Esophagus mucosa (tissue), 1 donor: ENCODE measurements at places on chromosomes 7 and 10. TPM values are rescaled to one million over a fixed set of nuclear protein-coding genes. Genes with fewer than 3 reads are reported as not detected.

HNRNPA2B1 gene
- total RNA-seq = 231 TPM

CDK1 gene
- total RNA-seq = 25.2 TPM

- peak; percentile 45 for ATAC-seq
These were observed 174.5 kb upstream of the AKR1E2 start for GRCh38 chr10:4651404-4652037.

DNA sequence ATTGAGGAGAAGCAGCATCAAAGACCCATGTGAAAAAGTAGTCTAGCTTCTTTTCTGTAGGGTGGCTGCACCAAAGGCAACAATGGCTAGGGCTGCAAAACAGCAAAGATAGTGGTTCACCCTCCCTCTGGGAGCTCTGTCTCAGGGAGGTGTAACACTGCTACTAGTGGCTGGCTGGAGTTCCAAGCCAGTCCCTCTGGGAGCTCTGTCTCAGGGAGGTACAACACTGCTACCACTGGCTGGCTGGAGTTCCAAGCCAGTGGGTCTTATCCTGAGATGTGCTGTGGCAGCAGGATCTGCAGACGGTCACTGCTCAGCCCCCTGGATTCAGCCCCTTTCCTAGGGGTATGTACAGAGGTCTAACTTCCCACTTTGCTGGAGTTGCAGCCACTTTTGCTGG lies 37.9 kb upstream of the TMEM140 start:
- no peak for ATAC-seq

GRCh38 chr10:114881901-114882300 lies 56.1 kb upstream of the TRUB1 start:
- peak; percentile 73 for ATAC-seq

- no peak for ATAC-seq
These were observed 70.7 kb downstream of the RELN start for GRCh38 chr7:103918631-103919271.

DNA sequence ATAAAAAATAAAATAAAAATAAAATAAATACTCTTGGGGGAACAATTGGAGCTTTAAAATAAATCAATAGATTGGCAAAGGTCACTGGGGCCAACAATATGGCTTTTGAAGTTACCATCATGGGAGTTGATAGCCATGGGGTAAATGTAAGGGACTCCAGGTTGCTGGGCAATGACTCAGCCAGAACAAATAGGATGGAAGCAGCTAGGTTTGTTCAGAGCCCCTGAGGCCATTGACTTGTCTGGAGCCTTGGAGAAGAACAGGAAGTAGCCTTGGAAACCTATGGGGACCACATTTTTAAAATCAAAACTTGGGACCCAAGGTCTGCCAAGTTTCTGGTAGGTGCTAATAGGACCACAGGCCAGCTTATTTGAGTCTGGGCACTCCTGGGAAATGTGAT lies 20.2 kb upstream of the FRA10AC1 start:
- no peak for ATAC-seq

DNA sequence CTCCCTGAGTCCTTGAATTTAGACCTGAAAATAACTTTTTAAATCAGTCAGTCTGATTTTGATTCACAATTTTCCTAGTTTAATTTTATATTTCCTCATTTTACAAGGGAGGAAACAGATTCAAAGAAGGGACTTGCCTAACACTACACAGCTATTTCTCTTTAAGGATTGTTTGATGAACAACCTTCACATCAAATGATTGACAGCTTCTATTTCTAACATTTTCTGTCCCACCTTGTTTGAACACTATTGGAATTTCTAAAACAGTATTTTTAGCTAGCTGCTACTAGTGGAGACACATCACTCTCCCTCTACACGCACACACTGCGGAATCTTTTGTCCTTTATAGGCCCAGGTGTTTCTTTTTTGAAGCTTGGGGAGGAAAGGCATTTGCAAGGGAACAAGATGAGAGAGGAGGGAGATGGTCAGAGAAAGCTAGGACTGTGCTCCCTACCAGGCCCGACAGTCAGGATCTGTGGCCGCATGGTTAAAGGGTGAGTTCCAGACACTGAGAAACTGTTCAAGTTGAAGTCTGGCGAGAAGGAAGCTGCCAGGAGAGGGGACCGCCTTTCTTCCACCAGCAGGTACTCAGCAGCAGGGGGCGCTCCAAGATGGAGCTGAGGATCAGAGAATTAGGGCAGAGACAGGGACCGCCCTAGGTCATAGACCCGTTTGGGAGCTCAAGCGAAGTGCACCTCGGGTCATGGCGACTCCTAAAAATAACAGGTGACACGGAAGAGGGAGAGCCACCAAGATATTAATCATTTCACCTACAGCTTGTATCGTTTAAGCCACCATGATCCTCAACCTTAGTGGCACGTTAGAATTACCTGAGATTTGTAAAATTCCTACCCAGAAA lies 49.7 kb downstream of the DNAJC12 start:
- ATAC-seq = peak; percentile 62

DNA sequence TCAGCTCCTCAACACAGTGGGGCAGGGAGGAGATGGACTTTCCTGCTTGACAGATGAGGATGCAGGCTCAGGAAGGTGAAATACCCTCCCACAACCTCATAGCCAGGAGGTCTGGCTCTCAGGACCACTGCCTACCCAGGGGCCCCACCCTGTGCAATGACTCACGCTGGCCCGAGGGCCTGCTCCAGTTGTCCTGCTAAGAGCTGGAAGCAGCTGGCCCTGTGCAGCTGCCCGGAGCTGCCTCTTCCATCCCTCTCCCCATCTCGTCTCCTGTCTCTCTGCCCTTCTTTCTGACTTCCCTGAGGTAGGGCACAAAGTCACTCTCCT lies 123.9 kb downstream of the ZMIZ1 start:
- ATAC-seq = no peak

DNA sequence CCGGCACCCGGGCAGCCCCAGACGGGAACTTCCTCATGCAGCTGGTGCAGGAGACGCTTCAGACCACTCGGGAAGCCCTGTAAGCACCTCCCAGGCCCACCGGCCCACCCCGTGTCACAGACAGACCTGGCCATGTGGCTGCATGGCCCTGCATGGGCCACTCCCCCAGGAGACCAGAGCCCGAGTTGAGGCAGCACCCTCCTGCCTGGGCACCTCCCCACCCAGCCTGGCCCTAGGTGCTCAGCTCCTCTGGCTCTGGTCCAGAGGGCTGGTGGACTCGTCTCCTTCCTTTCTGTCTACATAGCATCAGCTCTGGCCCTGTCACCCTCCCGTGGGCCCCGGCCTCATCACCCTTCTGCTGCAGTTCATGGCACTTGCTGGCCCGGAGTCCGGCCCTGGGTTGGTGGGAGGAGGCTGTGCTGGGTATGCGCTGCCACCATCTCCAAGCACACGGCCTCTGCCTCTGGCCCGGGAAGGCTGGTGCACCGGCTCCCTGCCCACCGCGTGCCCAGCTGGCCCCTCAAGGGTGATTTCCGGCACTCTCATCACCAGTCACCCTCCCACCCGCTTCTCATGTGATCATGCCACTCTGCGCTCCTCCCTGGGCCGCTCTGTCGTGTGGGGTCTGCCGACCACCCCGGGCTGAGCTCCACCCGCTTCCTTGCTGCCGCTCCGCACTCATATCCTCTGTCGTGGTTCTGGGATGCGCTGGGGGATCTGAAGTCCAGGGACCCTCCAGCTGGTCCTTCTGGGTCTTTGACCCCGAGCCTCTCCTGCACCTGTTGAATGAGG lies 53.1 kb upstream of the DPYSL4 start:
- no peak for ATAC-seq

DNA sequence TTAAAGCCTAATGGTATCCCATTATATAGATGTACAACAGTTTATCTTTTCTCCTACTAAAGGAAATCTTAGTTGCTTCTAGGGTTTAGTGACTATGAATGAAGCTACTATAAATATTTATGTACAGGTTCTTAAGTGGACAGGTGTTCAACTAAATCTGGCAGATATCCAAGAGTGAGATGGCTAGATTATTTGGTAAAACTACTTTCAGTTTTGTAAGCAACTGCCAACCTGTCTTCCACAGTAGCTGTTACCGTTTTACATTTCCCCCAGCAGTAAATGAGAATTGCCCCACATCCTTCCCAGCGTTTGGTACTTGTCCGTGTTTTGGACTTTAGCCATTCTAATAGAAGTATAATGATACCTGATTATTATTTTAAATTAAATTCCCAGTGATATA lies 144.9 kb upstream of the MAGI2 start:
- ATAC-seq = no peak

DNA sequence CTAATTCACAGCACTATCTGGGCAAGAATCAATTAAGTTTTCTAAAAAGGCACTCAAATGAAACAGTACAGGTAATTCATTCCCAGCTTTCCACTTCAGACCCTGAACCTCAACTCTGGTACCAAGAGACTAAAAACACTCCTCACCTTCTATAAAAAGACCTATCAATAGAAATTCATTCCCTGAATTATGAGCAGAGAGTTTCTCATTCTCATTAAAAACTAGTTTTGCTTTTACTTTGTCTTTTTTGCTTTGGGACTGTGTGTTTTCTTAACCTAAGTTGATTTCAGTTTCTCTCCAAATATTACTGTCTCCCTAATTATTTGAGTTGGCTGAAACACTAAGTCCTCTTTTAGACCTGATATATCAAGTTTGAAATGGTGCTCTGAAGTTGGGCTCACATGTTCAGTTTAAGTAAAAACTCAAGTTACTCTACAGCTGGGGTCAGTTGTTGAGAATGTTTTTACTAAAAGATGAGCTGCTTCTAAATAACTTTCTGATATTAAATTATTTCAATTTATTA lies 189.5 kb downstream of the JAZF1 start:
- no peak for ATAC-seq

DNA sequence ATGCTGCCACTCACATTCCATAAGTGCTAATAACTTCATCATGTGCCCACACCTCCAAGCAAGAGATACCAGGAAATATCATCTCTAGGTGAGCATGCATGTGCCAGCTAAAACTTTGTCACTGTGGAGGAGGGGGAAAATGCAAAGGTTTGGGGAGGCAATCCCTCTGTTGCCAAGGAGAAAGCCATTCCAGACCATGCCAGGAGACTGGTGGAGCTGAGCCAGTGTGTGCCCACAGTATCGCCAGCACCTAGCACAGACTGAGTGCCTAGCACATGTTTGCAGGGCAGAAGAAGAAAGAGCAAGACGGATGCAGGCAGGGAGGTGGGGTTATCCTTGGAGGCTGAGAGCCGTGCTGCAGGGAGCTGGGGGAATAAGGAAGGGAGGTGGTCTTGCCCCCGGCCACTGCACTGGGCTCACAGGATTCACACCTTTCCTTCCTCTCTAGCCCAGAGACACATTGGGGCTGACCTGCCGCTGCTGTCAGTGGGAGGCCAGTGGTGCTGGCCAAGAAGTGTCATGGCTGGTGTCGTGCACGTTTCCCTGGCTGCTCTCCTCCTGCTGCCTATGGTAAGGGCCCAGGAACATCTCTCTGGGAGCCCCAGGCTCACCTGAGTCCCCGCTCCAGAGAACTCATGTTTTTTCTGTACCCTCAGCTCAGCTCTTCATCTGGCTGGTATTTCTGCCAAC lies 10.8 kb downstream of the ADCYAP1R1 start:
- ATAC-seq = no peak

DNA sequence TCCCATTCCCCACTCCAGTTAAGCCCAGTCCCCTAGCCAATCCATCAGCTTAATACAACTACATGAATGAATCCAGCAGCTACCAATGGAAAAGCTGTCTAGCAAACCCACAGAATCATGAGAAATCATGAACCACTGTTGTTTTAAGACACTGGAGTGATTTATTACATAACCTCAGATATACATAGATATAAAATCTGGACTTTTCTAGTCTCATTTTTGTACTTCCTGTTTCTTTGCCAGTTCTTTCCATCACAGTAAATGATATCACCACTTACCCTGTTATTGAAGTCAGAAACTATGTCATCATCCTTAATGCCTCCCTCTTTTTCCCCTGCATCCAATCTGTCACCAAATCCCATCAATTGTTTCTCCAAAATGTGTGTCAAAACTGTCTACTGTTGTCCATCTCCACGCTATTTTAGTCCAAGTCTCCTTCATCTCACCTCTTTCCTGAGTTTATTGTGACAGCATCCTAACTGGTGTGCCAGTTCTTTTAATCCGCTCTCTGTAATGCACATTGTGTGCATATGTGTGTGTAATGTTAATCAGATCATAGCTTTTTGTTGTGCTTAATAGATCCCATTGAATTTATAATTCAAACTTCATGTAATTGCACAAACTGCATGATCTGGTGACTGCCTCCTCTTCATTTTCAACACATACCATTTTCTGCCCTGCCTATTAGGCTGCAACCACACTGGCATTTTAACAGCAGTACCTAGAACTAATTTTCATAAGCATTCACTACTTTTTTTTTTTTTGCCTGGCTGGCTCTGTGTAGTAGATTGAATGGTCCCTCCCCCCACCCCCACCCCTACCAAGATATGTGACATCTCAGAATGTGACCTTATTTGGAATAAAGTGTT lies 56.0 kb downstream of the MKLN1 start:
- ATAC-seq = no peak

DNA sequence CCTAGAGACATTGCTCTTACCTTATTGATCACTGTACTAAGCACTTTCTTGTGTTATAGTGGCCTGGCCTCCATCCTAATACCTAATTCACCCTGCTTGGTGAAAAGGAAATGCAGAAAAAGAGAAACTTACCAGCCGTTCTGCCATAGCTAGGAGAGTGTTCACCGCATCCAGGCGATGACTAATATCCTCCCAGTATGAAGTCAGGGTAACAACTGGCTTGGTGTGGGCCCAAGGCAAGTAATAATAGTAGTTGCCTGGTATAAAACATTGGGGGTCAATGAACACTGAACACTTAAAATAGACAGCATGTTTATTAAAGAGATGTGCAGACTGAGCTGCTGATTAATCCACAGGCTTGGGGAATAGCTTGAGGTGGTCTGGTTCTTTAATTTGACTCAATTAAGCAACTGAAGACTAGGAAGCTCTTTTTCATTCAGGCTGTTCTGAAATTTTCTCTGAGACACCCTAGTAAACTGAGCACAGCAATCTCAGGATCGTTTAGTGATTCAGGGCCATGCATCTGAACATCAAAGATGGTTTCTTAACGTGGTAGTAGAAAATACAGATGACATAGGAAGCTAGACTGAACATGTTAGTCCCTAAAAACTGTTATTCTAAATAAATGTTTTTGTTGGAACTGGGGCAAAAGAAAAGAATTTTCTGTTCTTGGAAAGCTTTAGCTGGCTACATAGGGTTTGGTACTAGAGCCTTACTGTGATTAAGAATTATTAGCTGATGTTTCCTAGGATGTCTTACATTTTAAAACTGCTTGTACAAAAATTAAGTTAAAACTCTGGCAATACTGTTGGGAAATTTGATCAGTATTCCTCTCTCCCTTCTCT lies 102.2 kb downstream of the MYOF start:
- no peak for ATAC-seq

GRCh38 chr7:18770154-18770811 lies 274.7 kb downstream of the HDAC9 start:
- no peak for ATAC-seq

- ATAC-seq = peak; percentile 78
These were observed 278.8 kb upstream of the PPP2R2D start for GRCh38 chr10:131621784-131622624.

DNA sequence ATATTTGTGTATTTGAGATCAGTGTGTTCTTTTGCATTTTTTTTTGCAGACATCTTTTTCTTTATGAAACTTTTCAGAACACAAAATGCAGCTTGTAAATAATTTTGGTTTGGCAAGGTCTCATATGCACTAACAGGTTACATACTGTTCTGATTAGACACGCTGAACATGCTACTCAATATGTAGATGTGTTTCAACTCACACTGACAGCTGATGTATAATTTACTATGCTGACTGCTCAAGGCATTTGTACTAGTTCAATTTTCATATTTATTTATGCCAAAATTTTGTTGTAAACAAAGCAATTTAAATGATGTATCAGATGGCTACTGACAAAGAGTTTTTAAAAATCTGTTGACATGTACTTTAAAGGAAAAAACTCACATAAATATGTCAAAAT lies 123.8 kb downstream of the TFEC start:
- no peak for ATAC-seq

- peak; percentile 50 for ATAC-seq
These were observed 109.3 kb downstream of the GRK5 start for GRCh38 chr10:119316729-119317097.
